Activated CD4-positive, alpha-beta T cell treated with anti-CD3 and anti-CD28 coated beads, Interleukin-2, amount 50 U/mL, for 48 hours (primary cell): ENCODE measurements at places on chromosomes 12 and 14.
A peak's percentile ranks its signal among the peaks of the same experiment; 100 is the strongest.

DNA sequence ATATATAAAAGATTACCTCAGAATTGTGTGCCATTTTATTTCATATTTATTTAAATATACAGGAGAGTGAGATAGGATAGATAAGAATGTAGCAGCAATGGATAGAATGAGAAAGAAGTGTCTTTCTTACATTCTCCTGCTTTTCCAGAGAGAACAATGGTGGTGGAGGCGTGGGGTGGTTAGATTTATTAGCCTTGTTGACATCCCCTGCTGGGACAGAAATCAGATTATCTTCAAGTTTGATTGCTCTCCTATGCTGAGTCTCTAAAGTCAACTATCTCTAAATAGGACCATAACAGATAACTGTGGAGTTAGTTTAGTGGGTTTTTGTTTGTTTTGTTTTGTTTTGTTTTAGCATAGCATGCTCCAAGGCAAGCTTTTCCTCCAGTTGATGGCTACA lies 397.6 kb downstream of the LRFN5 start:
- no peak for DNase-seq

- no peak for DNase-seq
These were observed 74.3 kb upstream of the CPM start for GRCh38 chr12:69007101-69007854.

DNA sequence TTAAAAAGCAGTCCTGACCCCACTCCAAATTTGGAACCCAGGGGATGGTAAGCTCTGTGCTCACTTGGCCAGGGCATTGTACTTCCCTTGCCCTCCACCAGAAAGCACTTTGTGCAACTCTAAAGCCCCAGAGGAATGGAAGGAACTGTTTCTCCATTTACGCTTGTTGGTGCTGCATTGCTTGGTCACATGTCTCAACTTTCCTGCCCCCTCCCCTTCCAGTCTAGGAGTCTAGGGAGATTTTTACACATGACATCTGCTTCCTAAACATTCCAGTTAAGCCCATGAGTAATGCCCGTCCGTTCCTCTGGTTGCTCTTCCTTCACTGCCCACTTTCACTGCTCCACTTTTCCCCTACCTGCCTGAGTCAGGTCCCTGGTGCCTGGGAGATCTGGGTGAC lies 92.6 kb upstream of the MAP1LC3B2 start:
- no peak for DNase-seq

DNA sequence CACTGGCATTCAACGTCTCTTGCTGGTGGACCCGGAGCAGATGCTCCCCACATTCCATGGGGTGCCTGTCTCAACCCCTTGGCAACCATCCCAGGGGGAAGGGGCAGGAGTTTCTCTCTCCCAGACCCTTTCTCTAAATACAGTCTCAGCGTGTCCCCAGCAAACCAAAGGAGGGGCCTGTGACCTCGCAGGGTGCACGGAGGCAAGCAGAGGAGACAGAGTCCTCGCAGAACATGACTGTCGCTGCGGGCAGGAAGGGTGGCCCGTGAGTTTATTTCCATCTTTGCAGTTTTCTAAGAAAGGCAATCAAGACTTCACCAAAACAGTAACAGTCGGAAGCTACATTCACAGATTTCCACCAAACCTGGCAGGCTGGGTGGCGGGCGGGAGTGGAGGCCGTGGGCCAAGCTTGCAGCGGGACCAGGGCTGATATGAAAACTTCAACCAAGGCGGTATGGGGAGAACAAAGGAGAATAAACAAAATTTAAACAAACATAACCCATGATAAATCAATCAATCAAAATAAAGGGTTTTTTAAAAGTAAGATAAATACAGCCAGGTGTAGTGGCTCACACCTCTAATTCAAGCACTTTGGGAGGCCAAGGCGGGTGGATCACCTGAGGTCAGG lies 18.6 kb downstream of the BRF1 start:
- DNase-seq: no peak

- no peak for DNase-seq
These were observed 812 bp downstream of the NABP2 start for GRCh38 chr12:56224954-56225353.

DNA sequence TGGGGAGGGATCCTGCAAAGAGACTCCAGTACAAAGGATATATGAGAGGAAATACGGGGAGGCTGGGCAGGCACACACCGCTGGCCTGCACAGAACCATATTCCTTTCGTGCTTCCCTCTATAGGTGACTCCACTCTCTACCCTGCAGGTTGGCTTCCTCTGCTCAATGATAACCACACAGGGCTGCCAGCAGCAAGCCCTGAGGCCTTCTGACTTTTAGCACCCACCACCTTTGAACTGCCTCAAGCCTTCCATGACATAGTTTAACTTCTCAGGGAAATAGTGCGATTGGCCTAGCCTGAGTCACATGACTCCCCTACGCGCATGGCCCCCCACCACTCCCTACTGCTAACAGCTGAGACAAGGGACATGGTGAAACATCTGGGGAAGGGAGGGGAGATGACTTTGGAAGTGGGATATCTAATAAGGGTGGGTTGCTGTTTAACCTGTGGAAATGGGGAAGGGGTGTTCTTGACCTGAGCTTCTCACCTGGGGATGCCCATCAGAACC lies 3.0 kb upstream of the FOXN3 start:
- no peak for DNase-seq

DNA sequence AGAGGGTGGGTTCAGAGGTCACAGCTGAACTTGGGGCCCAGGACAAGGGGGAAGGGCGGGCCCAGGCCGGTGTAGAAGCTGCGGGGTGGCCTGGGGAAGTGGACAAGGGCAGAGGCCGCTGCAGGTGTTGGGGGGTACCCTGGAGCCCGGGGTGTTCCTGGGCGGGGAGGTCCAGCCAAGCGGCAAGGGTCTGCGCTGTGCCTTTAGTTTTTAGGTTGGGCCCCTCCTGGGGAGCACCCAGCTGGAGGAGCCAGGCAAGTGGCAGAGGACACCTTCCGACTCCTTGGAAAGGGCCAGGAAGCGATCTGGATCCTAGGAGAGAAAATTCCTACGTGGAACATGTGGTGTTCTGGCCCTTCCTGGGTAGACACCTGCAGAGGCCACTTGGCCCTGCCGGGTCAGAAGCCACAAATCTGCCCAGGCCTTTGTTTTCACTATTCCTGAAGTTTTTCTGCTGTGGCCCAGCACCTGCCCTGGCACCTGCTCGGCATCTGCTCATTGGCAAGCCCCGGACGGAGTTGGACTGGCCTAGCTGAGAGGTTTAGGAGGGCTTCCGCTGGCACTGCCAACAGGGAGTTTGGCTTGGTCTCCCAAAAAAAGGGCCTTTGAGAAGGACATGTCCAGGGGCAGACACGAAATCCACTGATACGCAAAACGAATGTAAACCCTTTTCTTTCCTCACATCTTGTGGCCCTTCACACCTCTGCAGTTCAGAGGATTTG lies 61.1 kb downstream of the SMUG1 start:
- no peak for DNase-seq

DNA sequence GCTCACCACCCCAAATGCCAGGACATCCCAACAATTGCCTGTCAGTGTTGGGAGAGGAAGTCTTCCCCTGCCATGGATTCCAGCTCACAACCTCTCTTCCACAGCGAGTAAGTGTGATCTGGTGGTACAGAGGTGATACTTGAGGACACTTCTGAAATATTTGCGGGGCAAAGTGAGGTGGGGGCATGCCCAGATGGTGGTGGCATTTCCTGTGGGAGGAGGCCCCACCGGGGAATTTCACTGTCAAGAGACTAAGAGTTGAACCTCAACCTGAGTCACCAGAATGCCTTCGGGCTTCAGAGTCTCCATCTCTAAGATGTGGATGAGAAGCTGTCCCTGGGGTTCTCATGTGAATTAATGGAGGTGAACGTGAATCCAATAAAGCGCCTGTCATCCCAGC lies 122.3 kb upstream of the RFLNA start:
- no peak for DNase-seq

- peak; percentile 66 for DNase-seq
These were observed 1519.3 kb upstream of the TMEM132C start for GRCh38 chr12:126747530-126748149.

DNA sequence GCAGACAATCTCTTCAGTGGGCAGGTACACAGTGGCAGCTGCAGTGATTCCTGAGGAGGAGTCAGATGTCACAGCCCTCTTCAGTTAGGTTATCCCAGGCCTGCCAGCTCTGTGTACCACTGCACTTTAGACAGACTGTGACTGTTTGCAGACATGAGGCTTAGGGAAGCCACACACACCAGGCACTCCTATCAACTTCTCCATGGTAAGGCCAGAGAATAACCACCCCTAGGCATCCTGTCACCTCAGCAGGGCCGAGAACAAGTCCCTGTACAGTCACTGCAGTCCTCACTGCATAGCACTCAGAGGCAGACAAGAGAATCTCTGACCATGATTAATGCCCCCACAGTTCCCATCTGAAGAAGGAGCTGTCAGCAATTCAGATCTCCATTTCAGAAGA lies 296.5 kb downstream of the GALC start:
- no peak for DNase-seq

GRCh38 chr14:71183876-71184689 lies 276.8 kb downstream of the PCNX1 start:
- no peak for DNase-seq

DNA sequence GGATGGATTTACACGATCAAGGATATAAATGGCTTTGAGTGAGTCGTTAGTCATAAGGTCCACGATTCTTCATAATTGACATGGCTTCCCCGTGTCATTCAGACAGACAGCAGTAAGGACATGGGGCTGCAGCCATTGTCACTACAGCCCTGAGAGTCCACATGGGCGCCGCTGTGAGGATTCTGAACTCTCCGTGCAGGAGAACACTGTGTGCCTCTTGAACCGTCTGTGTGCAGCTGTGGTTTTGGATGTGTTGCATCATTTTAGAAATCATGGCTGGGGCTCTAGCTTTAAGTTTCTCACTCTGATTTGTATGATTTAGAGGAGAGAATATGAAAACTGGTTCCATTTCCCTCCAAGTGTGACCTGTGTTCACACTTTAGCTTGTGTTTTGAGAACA lies 47.2 kb downstream of the NPAS3 start:
- no peak for DNase-seq

DNA sequence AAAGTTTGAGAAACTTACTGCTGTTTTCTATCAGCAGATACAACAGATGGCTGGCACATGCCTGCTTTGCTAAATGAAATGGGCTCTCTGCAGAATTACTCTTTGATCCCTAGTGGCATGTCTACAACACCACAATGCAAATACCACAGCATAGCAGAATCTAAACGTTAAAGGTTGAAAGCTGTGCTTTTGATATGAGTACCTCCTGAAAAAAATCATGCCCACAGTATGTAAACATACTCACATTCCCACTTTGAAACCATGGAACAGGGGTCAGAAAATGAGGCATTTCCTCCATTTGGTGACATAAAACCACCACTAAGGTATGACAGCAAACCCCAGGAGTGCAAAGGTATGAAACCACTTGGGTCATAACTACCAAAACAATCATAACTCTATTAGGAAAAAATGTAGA lies 7.5 kb downstream of the WIF1 start:
- DNase-seq: no peak

DNA sequence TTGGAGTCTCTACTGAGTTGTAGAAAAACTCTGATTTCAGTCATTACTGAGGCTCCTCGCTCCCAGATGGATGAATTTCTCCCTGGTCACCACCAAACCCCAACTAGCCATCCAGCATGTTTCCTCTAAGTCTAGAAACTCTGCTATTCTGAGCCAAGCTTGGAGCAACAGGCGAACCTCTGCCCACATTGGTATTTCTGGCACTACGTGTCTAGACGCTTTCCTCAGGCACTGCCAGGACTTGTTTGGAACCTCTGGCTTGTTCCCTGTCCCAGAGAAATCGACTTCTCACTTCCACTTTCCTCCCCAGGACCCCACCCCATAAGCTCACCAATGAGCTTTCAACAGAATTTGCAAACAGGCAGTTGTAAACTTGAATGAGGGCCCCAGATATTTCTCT lies 27.6 kb downstream of the WSCD2 start:
- DNase-seq: no peak

DNA sequence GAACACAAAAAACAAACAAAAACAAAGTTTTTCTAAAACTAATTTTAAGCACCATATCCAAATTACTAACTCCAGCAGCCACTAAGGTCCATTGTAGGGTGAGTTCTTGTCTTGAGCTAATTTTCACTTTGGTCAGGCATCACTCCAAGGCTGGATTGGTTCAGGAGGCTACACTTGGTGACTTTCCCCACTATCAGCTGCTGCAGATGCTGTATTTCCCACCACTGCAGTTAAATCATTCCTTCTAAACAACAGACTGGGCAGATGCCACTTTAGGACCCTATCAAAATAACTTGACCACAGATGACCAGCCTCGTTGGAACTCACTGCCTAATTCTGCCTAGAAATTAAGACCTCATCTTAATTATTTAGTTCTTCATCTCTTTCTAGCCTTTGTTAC lies 140.5 kb downstream of the SLC16A7 start:
- no peak for DNase-seq

- DNase-seq: no peak
These were observed 1.7 kb upstream of the C12orf56 start for GRCh38 chr12:64392221-64392620.

GRCh38 chr12:77300811-77301210 lies 235.4 kb upstream of the E2F7 start:
- DNase-seq: no peak

GRCh38 chr14:53004976-53005375 lies 54.1 kb upstream of the FERMT2 start:
- no peak for DNase-seq

DNA sequence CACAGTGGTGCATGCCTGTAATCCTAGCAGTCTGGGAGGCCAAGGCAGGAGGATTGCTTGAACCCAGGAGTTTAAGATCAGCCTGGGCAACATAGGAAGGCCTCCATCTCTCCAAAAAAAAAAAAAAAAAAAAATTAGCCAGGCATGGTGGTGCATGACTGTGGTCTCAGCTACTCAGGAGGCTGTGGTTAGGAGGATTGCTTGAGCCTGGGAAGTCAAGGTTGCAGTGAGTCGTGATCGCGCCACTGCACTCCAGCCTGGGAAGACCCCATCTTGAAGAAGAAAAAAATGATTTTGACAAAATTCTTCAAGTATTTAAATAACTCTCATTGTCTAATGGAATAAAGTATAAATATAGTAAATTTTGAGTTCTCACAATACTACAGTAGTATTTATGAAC lies 219.2 kb upstream of the SSTR1 start:
- no peak for DNase-seq

- DNase-seq: no peak
These were observed 426.9 kb upstream of the MIS18BP1 start for GRCh38 chr14:45679853-45680252.

- no peak for DNase-seq
These were observed 24.5 kb downstream of the SSH1 start for GRCh38 chr12:108832730-108833354.

GRCh38 chr12:123787466-123787865 lies 25.4 kb downstream of the DNAH10 start:
- DNase-seq: no peak

GRCh38 chr12:7610006-7610405 lies 55.7 kb downstream of the APOBEC1 start:
- no peak for DNase-seq

DNA sequence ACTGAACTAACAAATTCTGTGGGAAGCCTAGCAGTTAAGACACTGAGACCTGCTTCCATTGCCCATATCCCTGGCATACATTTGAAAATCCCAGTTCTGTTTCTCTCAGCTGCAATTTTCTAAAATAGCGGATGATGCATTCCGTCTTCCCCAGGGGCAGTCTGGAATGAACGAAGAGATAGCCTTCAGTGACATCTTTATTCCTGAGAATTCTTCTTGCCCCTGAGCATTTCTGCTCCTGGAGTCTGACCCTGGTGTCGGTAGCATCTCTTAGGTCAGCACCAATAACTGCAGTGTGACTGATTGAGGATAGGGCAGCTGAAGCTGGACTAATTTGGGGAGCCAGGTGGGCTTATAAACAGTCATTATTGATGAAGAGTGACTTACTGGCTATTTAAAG lies 552.5 kb downstream of the DIO2 start:
- DNase-seq: no peak

GRCh38 chr14:41606532-41607303 lies at the start of gene LRFN5:
LRFN5 (plus strand) TSS chr14:41606876.
- peak; percentile 22 for DNase-seq
